ENCODE measurements at places on chromosomes 12 and 14. TPM values are rescaled to one million over a fixed set of nuclear protein-coding genes. Genes with fewer than 3 reads are reported as not detected.

The DNAJC22 gene
- 0.72 TPM for total RNA-seq

The RFX4 gene
- total RNA-seq: not detected

The RIPK3 gene
- 5.1 TPM for total RNA-seq

The DLK1 gene
- total RNA-seq: not detected

The NOXRED1 gene
- total RNA-seq: 0.72 TPM

The CNTN1 gene
- total RNA-seq: 9.8 TPM

The DLGAP5 gene
- 0.43 TPM for total RNA-seq

The MYO1H gene
- not detected for total RNA-seq

The SLC6A15 gene
- 31.8 TPM for total RNA-seq

The LAG3 gene
- not detected for total RNA-seq

The SLCO1B1 gene
- total RNA-seq: not detected

The SLC25A47 gene
- not detected for total RNA-seq

The ZNF891 gene
- total RNA-seq: 0.43 TPM

The KRT6C gene
- total RNA-seq: 155 TPM

The RBM19 gene
- total RNA-seq: 18.1 TPM

The MRPL52 gene
- 28.9 TPM for total RNA-seq

The GAS2L3 gene
- total RNA-seq: 0.64 TPM

The GLT8D2 gene
- 0.43 TPM for total RNA-seq

The TWF1 gene
- total RNA-seq: 145 TPM

The KRT79 gene
- 0.21 TPM for total RNA-seq

The KRT8 gene
- 289 TPM for total RNA-seq

The MYH6 gene
- total RNA-seq: not detected

The SPATA7 gene
- 15.3 TPM for total RNA-seq

The CACNA2D4 gene
- total RNA-seq: not detected

The FKBP4 gene
- 96.1 TPM for total RNA-seq

The TTC6 gene
- 0.21 TPM for total RNA-seq

The BDKRB2 gene
- 0.64 TPM for total RNA-seq

The OASL gene
- total RNA-seq: 1.1 TPM

The SLC7A8 gene
- 2.4 TPM for total RNA-seq

The SERPINA9 gene
- total RNA-seq: not detected

The SLC25A21 gene
- total RNA-seq: 1.9 TPM

The NABP2 gene
- 21.7 TPM for total RNA-seq

The OR6C2 gene
- total RNA-seq: not detected

The VTI1B gene
- 62.7 TPM for total RNA-seq

The TBC1D30 gene
- total RNA-seq: 4.0 TPM

All from tracheal epithelial cell (primary cell).